EH (cell line): ENCODE measurements at places on chromosomes 6 and 20.

GRCh38 chr20:36526521-36527011 is 14.8 kb upstream of the MYL9 start:
- DNase-seq: no peak

- peak; percentile 54 for DNase-seq
Measured at GRCh38 chr6:29926413-29927274, 15.7 kb upstream of the HLA-A start.

GRCh38 chr6:19142275-19142674 is 694.9 kb upstream of the ID4 start:
- DNase-seq: no peak

- no peak for DNase-seq
Measured at GRCh38 chr6:3618642-3619041, 132.9 kb downstream of the PXDC1 start.

DNA sequence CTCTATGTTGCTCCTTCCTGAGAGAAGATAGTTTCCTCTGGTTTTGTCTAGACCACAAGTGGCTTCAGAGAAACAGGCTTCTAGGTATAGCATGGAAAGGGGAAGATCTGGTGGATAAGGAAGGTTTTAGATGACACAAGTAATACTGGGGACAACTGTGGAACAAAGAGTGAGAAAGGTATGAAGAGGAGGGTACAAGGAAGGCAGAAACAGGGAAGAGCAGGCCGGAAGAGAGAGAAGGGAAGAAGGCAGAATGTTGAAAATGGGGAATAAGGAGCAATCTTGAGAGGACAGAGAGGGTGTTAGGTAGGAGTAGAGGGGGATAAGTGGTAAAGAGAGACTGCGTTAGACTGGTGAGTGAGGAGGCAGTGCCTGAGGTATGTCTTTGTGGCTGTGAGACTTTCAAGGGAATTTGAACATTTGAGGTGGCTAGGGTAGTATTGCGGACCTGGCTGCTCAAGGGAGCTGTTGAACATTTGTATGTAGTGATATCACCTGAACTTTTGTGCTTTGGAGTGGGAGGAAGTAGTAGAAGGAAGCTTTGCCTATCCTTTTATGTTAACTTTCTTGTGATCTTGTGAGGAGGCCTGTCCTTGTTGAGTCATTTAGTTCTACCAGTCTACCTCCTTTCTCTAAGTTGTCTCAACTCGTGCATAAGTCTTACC is 69.5 kb downstream of the FOXO3 start:
- no peak for DNase-seq

- DNase-seq: peak; percentile 29
Measured at GRCh38 chr20:11769825-11770224, 147.9 kb upstream of the BTBD3 start.

DNA sequence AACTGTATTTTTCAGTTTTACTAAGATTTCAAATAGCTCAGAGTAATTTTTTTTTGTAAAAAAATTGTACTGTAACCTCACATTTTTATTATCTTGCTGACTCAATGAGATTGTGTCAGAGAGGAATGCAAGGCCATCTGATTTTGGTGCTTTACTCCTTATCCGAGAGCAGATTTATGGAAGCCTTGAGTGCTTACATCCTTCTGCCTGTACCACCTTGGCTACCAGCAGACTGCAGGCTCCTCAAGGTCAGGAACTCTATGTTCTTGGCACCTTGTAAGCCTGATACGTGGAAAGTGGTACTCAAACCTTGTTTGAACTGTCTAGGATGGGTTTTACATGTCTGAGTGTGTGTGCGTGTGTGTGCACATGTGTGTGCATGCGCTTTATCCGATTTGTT is 80.1 kb upstream of the MLIP start:
- no peak for DNase-seq

DNA sequence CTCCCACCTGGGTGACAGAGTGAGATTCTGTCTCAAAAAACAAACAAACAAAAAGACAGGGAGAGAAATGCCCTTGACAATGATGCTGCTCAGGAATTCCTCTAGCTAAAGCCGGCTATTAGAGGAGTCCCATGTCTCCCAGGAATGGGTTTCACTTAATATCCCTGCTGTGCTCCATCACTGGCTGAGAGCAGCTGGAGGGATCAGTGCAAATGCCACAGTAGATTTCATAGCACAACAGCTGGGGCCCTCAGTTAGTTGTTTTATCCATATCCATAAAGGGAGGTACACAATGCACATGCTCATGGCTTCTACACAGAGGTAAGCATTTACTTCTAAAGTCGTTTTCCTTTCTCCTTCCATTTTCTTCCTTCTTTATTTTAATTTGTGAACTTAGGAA is 742.0 kb upstream of the POU3F2 start:
- no peak for DNase-seq

DNA sequence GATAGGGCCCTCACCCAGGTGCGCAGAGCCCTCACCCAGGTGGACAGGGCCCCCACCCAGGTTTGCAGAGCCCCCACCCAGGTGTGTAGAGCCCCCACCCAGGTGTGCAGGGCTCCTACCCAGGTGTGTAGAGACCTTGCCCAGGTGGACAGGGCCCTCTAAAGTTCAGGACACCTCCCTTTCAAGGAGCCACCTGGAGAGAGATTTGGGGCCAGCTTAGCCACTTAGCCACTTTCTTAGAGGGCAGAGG is 280.2 kb downstream of the TAF4 start:
- no peak for DNase-seq

DNA sequence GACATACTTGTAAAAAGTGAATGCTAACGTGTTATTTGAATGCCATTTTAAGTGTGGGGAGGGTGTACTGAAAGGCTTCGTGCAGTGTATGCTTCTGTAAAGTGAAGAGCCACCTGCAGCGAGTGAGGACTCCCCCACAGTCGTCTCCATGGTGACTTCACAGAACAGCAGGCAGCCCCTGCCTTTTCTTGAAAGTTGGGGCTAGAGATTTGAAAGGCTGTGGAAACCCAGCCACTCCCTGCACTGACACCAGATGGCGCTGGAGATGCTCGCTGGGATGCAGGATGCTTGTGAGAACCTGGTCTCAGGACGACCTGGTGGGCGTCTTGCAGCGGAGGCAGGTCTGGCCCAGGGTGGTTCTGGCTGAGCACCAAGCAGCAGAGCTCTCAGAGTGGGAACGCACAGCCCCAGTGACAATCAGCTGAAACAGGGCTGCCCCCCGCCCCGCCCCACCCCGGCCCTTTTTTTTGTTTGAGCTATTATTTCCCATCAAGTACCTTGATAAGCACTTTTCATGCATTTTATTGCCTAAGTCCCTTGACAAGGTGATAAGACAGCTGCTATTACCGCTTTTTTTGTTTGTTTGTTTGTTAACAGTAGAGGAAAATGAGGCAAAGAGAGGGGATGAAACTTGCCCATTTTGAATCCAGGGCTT is 150.3 kb downstream of the SYCP2 start:
- peak; percentile 49 for DNase-seq

- DNase-seq: no peak
Measured at GRCh38 chr6:13455552-13455966, 31.8 kb downstream of the GFOD1 start.

DNA sequence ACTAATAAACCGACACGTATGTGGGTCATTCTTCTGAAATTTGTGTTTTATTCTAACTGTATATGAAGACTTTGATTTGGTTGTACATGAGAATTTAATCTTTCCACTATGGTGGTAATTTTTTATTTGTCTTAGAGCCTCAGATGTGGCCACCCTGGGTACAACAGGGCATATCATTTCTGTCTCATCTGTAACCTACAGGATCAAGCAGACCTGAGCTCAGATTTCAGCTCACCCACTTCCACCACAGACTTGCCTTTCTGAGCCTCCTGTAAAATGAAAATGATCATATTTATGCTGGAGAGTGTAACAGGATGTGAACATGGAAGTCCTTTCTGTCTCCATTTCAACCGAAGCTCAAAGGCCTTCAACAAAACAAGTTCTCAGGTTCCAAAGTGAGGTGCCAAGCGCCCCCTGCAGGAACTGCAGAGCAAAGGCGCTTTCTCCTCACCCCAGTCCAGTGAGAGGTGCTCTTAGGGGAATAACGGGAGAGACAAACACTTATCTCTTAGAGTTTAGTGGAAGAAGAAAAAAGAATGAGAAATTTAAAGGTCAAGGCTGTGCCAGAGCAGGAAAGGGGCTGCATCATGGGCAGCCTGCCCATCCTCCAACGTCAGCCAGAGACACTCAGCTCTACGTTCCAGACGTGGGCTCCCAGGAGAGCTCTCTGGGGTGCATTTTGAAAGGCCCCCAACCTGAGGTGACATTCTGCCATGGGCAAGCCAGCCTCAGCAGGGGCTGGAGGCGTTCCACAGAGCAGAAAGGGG is 23.0 kb upstream of the CD24 start:
- peak; percentile 52 for DNase-seq

- DNase-seq: no peak
Measured at GRCh38 chr6:30135147-30135546, 793 bp upstream of the TRIM40 start.

GRCh38 chr6:169366258-169366901 is 112.7 kb upstream of the THBS2 start:
- DNase-seq: no peak

DNA sequence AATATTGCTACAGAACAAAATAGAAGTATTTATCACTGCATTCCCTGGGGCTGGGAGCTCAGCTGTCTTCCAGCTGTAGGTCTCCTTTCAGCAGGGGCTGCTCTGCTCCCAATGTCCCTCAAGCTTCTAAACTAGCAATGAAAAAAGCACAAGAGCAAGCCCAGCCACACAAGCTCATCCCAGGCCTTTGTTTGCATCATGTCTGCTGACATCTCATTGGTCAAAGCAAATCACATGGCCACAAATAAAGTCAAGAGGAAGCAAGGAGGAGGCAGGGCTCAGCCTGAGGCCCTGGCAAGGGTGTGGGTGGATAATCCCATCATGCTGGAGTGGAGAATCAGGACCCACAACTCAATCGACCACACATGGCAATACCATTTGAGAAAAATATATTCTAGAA is 2.2 kb upstream of the BFSP1 start:
- peak; percentile 80 for DNase-seq

- no peak for DNase-seq
Measured at GRCh38 chr6:109456111-109456583, 575 bp upstream of the MICAL1 start.

DNA sequence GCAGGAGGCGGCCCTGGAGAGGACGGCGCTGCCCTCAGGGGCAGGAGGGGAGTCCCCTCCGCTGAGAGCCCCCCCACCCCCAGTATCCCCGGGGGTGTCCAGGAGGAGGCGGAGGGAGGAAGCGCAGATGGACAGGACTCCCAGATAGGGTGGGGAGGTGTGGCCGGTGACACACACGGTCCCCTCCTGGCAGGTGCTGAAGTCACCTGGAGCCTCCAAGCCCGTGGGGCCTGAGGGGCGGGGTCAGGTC is 1.4 kb downstream of the STMN3 start:
- DNase-seq: no peak

- no peak for DNase-seq
Measured at GRCh38 chr20:8874437-8874836, 194.4 kb upstream of the PLCB4 start.

- no peak for DNase-seq
Measured at GRCh38 chr6:32843331-32843978, 392 bp downstream of the PSMB8 start.

DNA sequence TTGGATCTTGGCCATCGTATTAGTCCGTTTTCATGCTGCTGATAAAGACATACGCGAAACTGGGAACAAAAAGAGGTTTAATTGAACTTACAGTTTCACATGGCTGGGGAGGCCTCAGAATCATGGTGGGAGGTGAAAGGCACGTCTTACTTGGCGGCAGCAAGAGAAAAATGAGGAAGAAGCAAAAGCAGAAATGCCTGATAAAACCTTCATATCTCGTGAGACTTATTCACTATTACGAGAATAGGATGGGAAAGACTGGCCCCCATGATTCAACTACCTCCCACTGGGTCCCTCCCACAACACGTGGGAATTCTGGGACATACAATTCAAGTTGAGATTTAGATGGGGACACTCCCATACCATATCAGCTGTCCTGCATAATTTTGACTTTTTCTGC is 20.1 kb upstream of the REPS1 start:
- no peak for DNase-seq

- no peak for DNase-seq
Measured at GRCh38 chr20:62843656-62844055, 18.0 kb downstream of the TCFL5 start.

DNA sequence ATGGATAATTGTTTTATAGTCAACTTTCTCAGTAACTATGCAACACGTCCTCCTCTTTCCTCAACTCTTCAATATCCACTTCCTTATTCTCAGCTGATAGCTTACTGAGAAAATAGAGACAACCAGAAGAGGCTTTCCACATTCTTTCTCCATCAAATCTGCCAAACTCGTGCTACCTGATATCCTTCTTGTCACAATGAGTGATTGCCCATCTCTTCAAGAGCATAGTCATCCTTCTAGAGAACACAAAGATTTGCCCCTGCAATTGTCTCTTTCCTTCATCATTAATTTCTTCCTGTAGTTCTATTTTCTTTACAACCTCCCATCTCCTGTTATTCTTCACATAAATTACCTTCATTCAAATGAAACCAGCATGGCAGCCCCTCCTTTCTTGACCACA is 75.9 kb upstream of the RGS17 start:
- DNase-seq: no peak

- no peak for DNase-seq
Measured at GRCh38 chr6:3625980-3626563, 125.4 kb downstream of the PXDC1 start.

DNA sequence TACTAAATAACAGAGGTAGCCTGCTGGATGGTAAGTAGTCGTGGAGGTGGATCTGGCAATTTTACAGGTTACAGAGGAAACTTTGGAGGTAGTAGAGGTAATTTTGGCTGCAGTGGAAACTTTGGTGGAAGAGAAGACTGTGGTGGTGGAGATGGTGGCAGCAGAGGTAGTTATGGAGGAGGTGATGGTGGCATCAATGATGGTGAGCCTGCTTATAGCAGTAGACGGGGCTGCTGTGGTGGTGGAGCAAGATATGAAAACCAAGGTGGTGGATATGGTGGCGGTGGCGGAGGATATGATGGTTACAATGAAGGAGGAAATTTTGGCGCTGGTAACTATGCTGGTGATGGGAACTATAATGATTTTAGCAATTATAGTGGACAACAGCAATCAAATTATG is 15.3 kb downstream of the RAB5IF start:
- DNase-seq: no peak

DNA sequence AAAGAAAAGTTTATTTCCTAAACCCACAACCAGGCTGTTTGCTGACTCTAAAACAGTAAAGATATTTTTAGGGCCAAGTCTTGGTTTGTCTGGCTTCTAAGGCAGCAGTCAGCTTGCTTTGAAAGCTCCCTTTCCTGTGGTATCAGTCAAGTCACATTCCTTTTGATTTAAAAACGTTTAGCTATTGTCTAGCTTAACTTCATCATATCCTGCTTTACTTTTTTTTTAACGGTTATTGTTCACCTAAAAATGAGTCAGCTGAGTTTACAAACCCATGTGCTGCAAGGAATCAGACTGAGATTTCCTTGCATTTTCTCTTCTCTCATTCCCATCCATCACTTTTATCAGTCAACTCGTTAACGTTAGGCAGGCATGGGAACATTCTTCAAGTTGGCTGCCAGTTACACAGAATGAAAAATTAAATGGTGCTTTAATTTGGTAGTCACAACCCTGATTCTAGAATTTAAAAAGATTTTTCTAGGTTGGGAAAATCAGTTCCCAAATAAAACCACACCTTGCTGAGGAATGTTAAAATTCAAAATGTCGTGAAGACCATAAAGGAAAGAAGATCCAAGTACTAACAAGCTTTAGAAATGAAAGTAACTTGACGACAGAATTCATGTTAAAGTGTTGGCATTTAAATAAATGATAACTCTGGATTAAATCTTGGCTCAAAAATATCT is 45.9 kb downstream of the ELOVL5 start:
- peak; percentile 85 for DNase-seq

GRCh38 chr20:775679-776135 is 7.4 kb upstream of the SLC52A3 start:
- no peak for DNase-seq

GRCh38 chr6:135600086-135600702 is 102.7 kb upstream of the AHI1 start:
- DNase-seq: no peak

- DNase-seq: peak; percentile 80
Measured at GRCh38 chr6:145699462-145699861, 35.9 kb downstream of the EPM2A start.
